ENCODE measurements at places on chromosomes 3 and 15. TPM values are rescaled to one million over a fixed set of nuclear protein-coding genes. Genes with fewer than 3 reads are reported as not detected.

DNA sequence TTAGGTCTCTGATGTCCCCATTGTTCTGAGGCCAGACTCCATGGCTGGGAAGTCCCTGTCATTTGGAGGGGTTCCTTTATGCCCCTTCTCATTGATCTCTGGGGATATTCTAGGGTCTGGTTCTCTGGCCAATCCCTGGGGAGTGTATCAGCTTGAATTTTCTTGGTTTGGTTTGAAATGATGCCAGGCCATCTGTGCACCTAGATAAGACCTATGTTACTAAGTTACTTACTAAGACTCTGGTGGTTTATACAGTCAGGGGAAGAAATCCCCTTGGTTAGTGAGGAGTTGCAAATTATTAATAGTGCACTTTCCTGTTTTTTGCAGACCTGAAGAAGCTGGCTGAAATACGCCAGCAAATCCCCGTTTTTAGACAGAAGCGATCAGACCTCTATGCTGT, 20.3 kb downstream of the NIT2 start:
- H3K36me3 ChIP-seq = peaks cover 29% of the 10 kb centered on the region
- H3K4me3 ChIP-seq = no peak overlapping the region
- DNase-seq = no peak

The CCDC14 gene
- 37.8 TPM for total RNA-seq

DNA sequence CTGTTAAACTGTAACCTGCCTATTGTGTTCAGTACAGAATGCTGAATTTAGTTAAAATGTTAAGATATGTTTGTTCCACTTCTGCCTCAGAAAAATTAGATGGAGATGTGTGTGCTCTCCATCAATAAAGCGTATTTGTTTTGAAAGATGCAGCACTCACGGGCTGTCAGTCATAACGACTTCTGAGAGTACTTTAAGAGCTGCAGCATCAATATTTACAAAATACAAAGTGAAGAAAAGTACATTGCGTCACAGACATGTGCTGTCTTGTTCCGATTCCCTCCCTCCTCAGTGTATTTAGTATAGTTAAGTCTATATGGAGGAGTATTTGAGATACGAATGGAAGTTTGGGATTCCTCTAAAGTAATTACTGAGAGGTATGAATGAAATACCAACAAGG, 166.6 kb downstream of the BBX start:
- no peaks in the 10 kb centered on the region for H3K36me3 ChIP-seq
- no peak overlapping the region for H3K27ac ChIP-seq
- H3K4me1 ChIP-seq = peaks cover 4% of the 10 kb centered on the region
- no peak for DNase-seq

- H3K27ac ChIP-seq = no peak overlapping the region
- H3K36me3 ChIP-seq = no peaks in the 10 kb centered on the region
- no peak overlapping the region for H3K4me3 ChIP-seq
Observed at GRCh38 chr3:105944276-105944675, 75.5 kb upstream of the CBLB start.

DNA sequence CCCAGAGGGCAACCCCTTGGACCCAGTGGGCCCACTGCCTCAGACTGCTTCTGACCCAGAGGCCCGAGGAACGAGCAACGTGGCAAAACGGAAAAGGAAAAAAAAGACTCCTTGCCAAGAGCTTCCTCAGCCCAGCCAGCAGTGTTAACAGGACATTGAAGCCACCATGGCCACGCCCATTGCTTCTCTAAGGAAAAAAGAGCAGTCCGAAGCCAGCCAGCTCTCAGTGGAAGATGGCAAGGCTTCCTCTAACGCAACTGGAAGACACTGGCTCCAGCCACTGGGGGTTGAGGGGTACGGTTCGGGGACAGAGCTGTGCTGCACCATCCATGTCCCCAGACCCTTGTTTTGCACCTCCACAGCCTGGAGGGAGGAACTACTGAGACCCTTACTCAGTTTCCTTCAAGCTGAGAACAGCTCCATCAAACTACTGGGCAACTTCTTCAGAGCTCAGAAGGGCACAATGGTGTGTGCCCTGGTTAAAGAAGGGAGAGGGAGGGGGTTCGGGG, 10.7 kb downstream of the BMF start:
- peaks cover 68% of the 10 kb centered on the region for H3K4me1 ChIP-seq
- no peaks in the 10 kb centered on the region for H3K36me3 ChIP-seq

GRCh38 chr3:38107911-38108648, 28.8 kb downstream of the ACAA1 start:
- no peak overlapping the region for H3K4me3 ChIP-seq
- H3K36me3 ChIP-seq = no peaks in the 10 kb centered on the region
- H3K4me1 ChIP-seq = peaks cover 9% of the 10 kb centered on the region

DNA sequence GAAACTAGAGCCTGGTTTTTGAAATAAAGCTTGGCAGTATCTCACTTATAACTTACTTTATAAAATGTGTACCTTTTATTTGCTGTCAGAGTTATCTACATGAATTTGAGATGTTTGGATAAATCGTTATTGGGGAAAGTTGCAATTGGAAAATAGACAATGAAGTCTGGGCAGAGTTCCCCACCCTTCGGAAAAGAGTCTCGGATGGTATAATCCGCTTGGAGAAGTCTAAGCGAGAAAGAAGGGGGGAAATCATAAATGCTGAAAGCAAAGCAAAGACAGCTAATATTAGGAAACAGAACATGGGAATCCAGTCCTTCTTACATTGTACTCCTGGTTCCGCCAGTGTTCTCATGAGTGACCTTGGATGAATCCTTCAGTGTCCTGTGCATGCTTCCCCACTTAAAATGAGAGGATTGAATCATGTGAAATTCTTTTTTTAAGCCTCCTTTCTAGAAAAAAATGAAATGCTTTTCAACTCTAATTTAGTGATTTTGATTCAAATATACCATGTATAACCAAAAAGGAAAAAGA, 162.4 kb downstream of the ATG7 start:
- no peak overlapping the region for H3K27ac ChIP-seq
- no peaks in the 10 kb centered on the region for H3K4me1 ChIP-seq
- H3K27me3 ChIP-seq = no peaks in the 10 kb centered on the region
- DNase-seq = no peak
- H3K4me3 ChIP-seq = no peak overlapping the region
- H3K36me3 ChIP-seq = no peaks in the 10 kb centered on the region

The CCDC174 gene
- 29.7 TPM for total RNA-seq

The C15orf62 gene
- 0.64 TPM for total RNA-seq

- H3K4me3 ChIP-seq = no peak overlapping the region
- H3K27ac ChIP-seq = no peak overlapping the region
- no peaks in the 10 kb centered on the region for H3K4me1 ChIP-seq
Observed at GRCh38 chr3:38960953-38961622, 90.7 kb downstream of the SCN11A start.

DNA sequence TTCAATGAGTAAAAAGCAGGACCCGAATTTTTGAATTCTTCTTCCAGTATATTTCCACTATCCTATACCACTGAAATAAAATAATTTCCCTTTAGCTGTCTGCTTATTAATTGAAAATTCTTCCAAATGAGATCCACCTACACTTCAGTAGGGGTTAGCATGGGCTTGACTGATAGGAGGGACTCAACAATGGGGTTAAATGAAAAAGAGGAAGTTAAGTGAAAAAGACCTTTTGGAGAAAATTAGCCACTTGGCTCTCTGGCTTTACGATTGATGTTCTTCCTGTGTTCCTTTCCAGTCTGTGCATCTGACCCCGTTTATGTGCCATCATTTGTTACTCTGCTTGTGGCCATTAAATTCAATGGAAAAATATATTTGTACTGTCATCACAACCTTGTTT, 54.0 kb upstream of the GCNT3 start:
- H3K4me3 ChIP-seq = no peak overlapping the region
- H3K4me1 ChIP-seq = no peaks in the 10 kb centered on the region
- no peak overlapping the region for H3K27ac ChIP-seq
- H3K27me3 ChIP-seq = no peaks in the 10 kb centered on the region

DNA sequence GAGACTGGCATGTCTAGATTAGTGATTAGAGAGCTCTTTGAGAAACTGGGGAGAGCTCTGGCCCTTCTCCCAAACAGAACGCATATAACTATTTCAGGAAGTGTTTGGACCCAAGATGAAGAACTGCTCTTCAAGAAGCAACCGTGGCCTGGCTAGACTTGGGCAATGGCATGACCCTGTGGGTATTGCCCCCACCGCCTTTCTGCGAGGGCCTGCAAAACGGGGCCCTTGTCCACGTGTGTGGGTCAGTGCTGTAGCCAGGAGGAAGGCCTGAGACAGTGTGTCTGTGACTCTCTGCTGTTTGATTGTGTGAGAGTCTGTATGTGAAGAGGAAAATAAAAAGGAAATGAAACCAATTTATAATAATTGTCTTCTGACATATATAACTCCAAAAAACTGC, 42.5 kb downstream of the EEFSEC start:
- H3K36me3 ChIP-seq = no peaks in the 10 kb centered on the region
- H3K4me3 ChIP-seq = no peak overlapping the region
- H3K4me1 ChIP-seq = no peaks in the 10 kb centered on the region
- no peak for DNase-seq
- no peak overlapping the region for H3K27ac ChIP-seq

The FBXO40 gene
- total RNA-seq = not detected

GRCh38 chr15:98728811-98729160, 80.4 kb downstream of the IGF1R start:
- H3K27me3 ChIP-seq = no peaks in the 10 kb centered on the region
- no peak overlapping the region for H3K27ac ChIP-seq
- H3K4me3 ChIP-seq = no peak overlapping the region
- DNase-seq = no peak
- peaks cover 8% of the 10 kb centered on the region for H3K4me1 ChIP-seq

The ZNF662 gene
- total RNA-seq = 2.7 TPM

- H3K4me3 ChIP-seq = no peak overlapping the region
- no peaks in the 10 kb centered on the region for H3K36me3 ChIP-seq
- no peaks in the 10 kb centered on the region for H3K4me1 ChIP-seq
- no peak for DNase-seq
- H3K27me3 ChIP-seq = no peaks in the 10 kb centered on the region
- H3K27ac ChIP-seq = no peak overlapping the region
Observed at GRCh38 chr15:100711516-100712021, 109.2 kb downstream of the ASB7 start.

DNA sequence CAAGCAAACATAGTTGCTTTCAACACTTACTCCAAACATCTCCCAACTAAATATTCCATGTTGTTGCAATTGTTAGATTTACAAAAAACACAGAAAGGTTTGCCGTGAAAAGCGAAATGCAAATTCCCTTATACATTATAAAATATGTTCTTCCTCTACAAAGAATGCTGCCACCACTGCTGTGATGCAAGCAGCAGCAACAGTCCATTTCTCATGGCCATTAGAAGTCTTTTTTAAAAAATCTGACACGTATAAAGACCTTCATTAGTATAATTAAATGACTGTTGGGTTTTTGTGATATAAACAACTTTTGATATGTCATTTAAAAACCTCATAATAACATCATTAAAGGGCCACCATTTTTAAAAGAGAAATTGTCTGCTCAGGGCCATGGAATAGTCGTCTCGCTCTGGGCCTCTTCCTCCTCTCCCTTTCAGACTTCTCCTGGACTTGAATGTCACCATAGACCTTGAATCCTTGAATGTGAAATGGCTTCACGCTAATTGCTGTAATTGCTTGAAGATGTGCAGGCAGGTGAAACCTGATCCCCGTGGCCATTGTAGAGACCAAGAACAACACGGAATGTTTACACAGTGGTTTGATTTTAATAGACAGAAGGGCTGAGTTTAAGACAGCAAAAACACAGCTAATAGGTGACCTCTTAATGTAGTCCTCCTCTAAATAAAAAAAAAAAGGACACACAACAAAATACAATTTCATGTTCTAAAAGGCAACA, 450.4 kb downstream of the FOXP1 start:
- DNase-seq = no peak
- H3K4me1 ChIP-seq = peaks cover 6% of the 10 kb centered on the region
- H3K36me3 ChIP-seq = no peaks in the 10 kb centered on the region
- H3K27ac ChIP-seq = no peak overlapping the region

- no peaks in the 10 kb centered on the region for H3K27me3 ChIP-seq
- no peak for DNase-seq
- peaks cover 30% of the 10 kb centered on the region for H3K36me3 ChIP-seq
- H3K27ac ChIP-seq = no peak overlapping the region
Observed at GRCh38 chr3:52046186-52046901, 10.0 kb downstream of the DUSP7 start.

DNA sequence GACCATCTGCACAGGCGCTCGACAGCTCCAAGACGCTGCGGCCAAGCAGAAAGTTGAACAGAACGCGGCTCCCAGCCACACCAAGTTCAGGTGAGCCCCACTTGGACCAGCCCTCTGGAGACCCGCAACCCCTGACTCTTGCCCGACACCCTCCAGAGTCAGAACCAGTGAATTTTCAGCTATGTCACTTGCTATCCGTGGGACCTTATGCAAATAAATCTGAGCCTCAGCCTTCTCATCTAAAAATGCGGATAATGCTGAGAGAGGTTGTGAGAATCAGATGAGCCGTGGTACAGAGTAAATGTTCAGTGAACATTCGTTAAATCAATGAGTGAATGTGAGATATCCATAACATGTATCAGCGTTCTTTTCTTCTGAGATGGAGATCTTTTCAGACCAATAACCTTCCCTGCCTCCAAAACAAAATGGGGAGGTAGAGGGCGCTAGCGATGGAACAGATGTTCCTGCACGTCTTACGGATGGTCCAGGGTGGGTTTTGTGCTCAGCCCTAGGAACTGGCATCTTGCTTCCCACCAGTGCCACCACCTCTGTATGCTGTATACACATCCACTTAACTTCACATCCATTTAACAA, 524 bp downstream of the MRPS11 start:
- peak overlapping the region; percentile 78 for H3K4me3 ChIP-seq
- H3K4me1 ChIP-seq = peaks cover 16% of the 10 kb centered on the region
- H3K27me3 ChIP-seq = no peaks in the 10 kb centered on the region
- no peak for DNase-seq
- peaks cover 23% of the 10 kb centered on the region for H3K36me3 ChIP-seq

GRCh38 chr3:135228201-135228600, 433.1 kb downstream of the EPHB1 start:
- no peaks in the 10 kb centered on the region for H3K27me3 ChIP-seq
- DNase-seq = no peak
- H3K4me1 ChIP-seq = no peaks in the 10 kb centered on the region
- no peaks in the 10 kb centered on the region for H3K36me3 ChIP-seq
- H3K4me3 ChIP-seq = no peak overlapping the region

DNA sequence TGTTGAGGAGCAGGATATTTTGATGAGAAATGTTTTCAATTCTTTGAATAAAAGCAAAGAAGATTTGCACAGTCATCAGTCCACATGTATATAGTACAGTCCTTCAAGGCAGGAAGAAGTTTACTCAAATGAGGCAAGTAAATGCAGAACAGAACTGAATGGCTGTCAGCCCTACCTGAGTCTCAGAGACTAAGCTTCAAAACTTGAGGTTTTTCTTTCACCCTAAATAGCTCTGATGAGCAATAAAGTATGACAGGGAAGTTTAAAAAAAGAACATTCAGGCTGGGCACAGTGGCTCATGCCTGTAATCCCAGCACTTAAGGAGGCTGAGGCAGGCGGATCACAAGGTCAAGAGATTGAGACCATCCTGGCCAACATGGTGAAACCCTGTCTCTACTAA, 232.5 kb downstream of the SUCLG2 start:
- H3K36me3 ChIP-seq = peaks cover 8% of the 10 kb centered on the region
- H3K4me3 ChIP-seq = no peak overlapping the region
- H3K4me1 ChIP-seq = no peaks in the 10 kb centered on the region
- no peaks in the 10 kb centered on the region for H3K27me3 ChIP-seq

- H3K27ac ChIP-seq = no peak overlapping the region
- no peak overlapping the region for H3K4me3 ChIP-seq
- no peaks in the 10 kb centered on the region for H3K27me3 ChIP-seq
Observed at GRCh38 chr15:41215708-41216107, 14.8 kb downstream of the EXD1 start.

The MESP1 gene
- total RNA-seq = 0.45 TPM

The PLSCR5 gene
- not detected for total RNA-seq

The BUB1B gene
- total RNA-seq = 2.4 TPM
